IPS DF 6.9 (cell line): ENCODE measurements at places on chromosomes 7 and 10.

DNA sequence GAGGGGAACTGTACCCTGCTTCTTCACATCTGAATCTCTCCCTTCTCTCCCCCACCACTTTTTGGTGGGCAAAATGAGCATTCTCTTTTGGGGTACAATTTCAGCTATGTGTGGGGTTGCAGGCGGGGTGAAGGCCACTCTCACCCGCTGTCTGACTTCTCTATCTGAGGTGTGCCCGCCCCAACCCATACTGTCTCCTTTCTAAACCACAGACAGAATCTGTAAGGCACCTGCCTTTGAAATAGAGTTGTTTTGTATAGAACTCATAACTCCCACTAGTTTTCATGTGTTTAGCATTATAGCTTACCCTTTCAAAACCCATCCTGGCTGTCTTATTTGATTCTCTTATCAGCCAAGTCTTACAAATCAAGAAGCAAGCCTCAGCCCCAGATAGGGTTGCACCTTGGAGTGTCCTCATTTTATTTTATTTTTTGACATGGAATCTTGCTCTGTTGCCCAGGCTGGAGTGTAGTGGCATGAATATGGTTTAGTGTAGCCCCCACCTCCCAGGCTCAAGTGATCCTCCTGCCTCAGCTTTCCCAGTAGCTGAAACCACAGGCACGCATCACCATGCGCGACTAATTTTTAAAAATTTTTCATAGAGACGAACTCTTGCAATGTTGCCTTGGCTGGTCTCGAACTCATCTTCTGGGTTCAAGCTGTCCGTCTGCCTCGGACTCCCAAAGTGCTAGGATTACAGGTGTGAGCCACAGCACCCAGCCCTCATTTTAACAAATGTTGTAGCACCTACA, 11.9 kb downstream of the TSPAN14 start:
- DNase-seq = no peak

DNA sequence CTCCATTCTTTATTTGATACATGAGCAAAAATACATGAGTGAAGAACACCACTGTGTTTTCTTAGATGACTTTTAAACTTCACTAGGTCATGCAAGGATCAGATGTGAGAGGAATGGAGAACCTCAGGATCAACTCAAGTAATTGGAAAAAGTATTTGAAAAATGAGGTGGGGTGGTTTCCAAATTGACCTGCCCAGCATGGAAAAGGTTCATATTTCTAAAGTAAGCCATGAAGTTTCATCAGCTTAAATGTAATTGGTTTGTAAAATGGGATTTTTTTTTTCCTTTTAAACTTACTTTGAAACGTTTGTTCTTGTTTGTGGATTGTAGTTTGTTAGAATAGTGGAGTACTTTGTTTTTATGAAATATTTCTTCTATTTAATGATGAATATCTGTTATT, 134.8 kb downstream of the MLLT10 start:
- no peak for DNase-seq

DNA sequence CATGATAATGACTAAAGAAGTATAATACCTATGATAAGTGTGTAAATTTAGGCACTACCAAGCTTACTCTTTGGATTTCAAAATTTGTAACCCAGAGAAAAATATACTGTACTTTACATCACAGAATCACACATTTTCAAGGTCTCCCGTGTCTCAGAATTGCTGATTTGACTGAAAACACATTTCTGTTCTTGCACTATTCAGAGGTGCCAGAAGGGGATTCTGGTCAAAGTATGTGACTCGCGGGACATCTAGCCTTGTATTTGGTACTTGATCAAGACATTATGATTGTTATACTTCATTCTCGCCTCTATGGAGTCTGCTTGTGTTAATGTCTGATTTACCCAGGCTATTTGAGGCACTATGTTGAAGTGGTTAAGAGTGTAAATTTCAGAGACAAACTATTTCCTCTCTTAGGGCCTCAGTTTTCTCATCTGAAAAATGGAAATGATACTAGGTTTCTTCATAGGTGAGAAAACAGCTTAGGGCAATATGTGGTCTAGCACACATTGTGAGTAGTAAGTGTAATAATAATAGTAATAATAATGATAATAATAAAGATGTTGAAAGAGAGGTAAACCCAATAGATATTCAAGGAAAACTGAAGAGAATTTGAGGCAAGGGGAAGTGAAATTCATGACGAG, 320.4 kb downstream of the RNLS start:
- no peak for DNase-seq

- DNase-seq = no peak
Measured at GRCh38 chr7:111261496-111261895, 170.6 kb downstream of the LRRN3 start.

- DNase-seq = no peak
Measured at GRCh38 chr10:75356484-75356883, 45.1 kb downstream of the ZNF503 start.

- DNase-seq = no peak
Measured at GRCh38 chr10:26486990-26487850, 49.1 kb downstream of the APBB1IP start.

- peak; percentile 5 for DNase-seq
Measured at GRCh38 chr10:132671228-132672154, 114.5 kb downstream of the NKX6-2 start.

GRCh38 chr7:100965723-100966541, 3.4 kb upstream of the MUC12 start:
- DNase-seq = peak; percentile 97

GRCh38 chr10:133009218-133009950, 67.0 kb upstream of the CFAP46 start:
- no peak for DNase-seq

- peak; percentile 57 for DNase-seq
Measured at GRCh38 chr7:74365322-74366022, 76.3 kb downstream of the CLIP2 start.

GRCh38 chr10:52597189-52597863, 175.3 kb downstream of the MBL2 start:
- DNase-seq = no peak

GRCh38 chr7:146486519-146486918, 369.9 kb downstream of the CNTNAP2 start:
- DNase-seq = no peak

DNA sequence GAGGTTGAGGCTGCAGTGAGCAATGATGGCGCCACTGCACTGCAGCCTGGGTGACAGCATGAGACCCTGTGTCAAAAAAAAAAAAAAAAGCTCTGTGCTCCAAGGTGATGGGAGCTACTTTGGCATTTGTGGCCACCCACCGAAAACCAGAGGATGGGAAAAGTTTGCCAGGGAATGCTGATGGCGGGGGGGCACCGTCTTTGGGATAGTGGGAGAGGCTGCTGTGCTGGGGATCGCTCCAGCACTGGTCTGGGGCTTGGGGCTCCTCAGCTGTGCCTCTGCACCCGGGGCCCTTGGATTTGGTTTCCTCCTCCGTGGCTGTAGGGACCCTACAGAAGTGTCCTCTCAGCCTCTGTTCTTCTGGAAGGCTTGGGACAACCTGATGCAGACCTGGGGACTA, 11.7 kb upstream of the RAMP3 start:
- DNase-seq = no peak

- DNase-seq = no peak
Measured at GRCh38 chr10:1127629-1128028, 71.4 kb downstream of the WDR37 start.
